Stimulated activated naive CD4-positive, alpha-beta T cell treated with Interleukin-2 at 50 U/mL for 16 hours (primary cell): ENCODE measurements at places on chromosomes 3 and 15.
A peak's percentile ranks its signal among the peaks of the same experiment; 100 is the strongest.

DNA sequence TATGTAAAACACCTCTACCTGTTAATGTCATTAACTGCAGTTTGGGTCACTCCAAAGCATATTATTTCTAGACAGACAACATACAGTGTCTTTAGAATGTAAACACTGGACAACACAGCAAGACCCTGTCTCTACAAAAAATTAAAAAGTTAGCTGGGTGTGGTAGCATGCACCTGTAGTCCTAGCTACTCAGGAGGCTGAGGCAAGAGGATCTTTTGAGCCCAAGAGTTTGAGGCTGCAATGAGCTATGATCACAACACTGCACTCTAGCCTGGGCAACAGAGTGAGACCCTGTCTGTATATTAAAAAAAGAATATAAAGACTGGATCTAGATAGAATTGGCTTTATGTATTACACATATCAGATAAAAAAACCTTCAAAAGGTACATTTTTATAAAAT, 20.0 kb upstream of the SPESP1 start:
- DNase-seq: no peak

- DNase-seq: no peak
These were observed 230.4 kb upstream of the DCBLD2 start for GRCh38 chr3:99131876-99132275.

GRCh38 chr15:87496109-87496508, 760.4 kb downstream of the NTRK3 start:
- DNase-seq: no peak

DNA sequence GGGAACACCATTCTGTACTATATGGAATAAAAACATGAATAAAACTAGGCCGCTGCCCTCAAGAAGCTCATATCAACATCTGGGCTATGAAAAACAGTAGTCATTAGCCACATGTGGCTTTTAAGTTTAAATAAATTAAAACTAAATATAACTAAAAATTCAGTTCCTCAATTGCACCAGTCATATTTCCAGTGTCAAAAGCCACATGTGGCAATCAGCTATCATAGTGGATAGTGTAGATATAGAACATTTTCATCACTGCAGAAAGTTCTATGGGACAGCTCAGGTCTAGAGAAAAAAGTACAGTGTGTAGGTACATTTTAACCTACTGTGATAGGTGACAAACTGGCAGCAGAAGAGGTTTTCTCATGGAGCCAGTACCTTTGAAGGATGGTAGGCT, 261.4 kb downstream of the FOXP1 start:
- no peak for DNase-seq

GRCh38 chr15:65077981-65078352, 1.4 kb downstream of the KBTBD13 start:
- DNase-seq: peak; percentile 13

DNA sequence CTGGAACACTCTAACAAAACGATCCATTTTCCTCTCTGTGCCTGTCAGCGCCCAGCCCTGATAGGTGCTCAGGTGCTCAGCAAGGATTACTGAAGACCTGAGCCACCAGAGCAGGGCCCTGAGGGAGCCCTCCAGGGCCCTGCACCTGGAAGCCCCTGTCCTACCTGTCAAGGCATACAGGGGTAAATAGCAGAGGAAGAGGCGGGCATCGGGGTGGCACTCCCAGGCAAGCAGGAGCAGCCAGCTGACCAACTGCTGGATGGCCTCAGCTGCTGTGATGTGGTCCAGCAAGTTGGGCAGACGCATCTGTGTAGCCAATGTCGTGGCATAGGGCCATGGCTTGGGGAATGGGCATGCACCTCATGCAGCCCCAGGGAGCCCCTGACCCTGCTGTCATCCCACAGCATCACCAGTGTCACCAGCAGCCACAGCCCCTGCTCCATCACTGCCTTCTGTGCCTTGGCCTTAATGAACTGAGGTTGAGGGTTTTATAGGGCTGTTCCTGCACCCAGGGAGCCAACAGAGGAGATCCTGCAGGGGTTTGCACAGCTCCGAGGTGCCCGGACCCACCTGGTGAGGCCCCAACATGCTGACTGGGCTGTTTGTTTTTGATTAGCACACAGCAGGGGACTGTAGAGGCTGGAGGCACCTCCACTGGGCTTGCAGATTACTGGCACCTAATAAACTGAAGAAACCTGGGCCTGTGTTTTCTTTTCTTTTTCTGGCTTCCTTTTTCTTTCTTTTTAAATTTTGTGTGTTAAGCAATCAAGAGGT, 7.9 kb upstream of the WDR6 start:
- no peak for DNase-seq
